ENCODE measurements at places on chromosomes 2 and 18.

DNA sequence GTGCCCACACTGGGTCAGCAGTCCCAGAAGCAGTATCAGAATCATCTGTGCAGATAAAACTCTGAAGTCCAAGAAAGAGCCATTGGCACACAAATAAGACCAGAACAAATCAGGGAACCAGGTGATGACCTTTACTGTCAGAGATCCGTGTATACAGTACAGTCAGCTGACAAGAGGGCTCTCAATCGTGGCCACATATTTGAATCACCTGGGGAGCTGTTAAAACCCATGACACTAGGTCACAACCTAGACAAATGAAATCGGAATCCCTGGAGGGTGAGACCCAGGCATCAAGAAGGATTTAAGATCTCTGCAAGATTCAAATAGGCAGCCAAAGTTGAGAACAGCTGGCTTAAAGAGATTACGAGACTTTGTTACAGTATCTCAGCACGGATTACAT is 807.1 kb downstream of the RNF144A start:
- no peak for DNase-seq

DNA sequence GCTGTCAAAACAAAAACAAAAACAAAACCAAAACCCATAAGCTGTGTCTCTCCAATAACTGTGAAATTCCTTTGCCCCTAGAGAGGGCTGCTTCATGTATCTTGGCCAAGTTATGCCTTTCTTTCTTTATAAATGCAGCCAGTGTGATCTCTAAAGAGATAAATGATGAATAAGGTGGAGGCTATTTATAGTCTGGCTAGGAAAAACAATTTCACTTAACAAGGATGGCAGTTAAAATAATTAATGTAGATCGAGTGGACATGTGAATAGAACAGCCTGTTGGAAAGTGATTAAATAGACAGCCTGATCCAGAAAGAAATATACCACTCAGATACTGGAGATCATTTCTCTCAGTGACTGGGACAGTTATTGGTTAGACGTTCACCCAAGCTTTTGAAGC is 1666.9 kb upstream of the CELF4 start:
- no peak for DNase-seq

DNA sequence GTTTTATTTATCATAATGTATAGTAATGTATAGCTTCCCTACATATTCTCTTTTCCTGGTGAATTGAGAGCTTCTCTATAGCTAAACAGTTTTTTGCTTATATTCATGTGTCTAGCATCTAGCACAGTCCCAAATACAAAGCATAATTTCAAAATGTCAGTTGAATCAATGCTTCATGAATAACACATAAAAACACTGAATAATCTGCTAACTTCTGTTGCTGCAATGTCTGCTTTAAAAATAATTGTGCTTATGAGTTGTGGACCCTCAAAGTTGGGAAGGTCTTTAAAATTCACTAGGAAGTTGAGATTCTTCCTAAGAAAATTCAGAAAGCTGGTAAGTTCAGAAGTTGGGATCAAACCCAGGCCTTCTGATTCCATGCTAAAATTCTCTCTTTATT is 600.9 kb upstream of the FAM98A start:
- DNase-seq, result no peak

DNA sequence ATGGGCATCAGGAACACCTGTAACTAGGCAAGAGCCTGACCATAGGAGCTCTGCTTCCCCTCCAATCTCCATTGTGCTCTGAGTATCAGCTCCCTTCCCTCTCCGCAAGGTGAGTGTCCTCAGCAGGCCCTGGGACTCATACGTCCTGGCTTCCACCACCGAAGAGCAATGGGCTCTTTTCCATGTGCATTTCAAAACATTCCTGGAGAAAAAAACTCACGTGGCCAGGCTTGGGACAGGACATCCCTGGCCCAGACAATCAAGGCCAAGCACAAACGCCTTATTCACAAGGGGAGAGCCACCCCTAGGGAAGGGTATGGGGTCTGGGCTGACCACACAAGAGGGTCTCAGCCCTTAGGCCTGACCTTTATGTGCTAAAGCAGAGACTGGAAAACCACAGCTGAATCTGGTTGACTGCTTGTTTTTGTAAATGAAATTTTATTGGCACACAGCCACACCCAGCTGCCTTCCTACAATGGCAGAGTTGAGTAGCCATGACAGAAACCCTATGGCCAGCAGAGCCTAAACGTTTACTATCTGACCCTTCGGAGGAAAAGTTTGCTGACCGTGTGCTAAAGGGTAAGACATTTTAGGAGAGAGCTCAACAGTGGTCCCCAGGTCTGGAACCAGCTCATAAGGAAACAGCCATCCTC is 175.7 kb upstream of the ARL4C start:
- DNase-seq, result no peak

DNA sequence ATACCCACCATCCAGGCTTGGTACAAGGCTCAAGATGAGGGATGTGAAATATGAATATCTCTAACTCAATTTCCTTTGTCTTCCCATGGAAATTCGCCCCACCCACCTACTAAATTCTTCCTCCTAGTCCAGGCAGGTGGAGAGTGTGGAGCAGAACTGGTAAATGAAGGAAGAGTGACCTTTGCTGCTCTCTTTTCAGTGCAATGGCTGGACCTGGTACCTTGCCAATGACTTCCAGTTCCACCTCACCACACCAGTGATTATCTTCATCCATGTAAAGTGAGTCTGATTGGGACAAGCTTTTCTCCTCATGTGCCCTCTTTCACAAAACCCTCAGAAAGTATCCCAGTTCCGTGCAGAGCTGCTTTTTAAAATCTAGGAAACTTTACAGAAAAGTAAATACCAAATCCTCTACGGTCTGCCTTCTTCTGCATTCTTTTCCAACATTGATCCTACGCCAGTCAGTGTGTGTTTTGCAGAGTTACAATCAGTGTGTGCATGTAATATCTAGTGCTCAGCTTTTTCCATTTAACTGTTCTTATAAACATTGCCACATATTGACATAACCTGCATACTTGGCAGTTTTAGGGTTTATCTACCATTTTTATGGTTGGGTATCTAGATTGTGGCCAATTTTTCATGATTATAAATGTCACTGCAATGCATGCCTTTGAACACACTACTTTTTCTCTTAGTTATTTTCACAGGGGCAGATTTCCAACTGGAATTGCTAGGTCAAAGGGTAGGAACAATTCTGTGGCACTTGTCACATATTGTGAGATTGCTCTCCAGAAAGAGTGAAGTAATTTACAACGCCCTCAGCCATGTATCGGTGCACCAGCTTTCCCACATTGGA is 86.5 kb upstream of the SEC11C start:
- no peak for DNase-seq

GRCh38 chr2:28452534-28453081 is 43.3 kb upstream of the PLB1 start:
- peak; percentile 68 for DNase-seq

DNA sequence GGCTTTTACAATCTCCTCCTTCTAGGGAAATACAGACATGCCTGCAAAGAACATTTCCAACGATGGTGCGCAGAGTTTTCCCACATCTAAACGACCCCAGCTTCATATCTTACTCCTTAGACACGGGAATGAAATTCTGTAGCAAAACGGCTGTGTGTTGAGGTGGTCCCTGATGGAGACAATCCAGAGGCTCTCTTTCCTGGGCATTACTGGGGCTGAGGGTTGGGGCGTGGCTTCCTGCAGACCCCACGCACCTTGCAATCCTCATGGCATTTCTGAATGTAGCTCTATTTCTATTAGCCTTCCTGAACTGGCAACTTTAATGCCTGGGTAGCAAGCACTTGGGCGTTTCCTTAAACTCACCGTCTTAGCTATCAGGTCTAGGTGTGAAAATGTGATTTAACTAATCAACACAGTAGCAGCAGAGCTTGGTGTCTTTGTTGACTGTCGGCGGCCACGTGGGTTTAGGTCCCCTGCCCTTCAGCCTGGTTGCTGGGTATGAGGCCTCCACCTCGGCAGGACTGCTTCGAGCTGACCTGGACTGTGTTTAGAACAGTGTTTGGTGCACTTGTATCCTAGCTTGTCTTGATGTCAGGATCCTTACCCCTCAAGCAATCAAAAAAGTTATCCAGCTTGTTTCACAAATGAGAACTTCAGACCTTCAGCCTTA is 242.8 kb downstream of the GBX2 start:
- no peak for DNase-seq

- DNase-seq, result no peak
Observed at GRCh38 chr2:180334514-180334913, 327.4 kb upstream of the CWC22 start.

- DNase-seq, result no peak
Observed at GRCh38 chr2:39587641-39588040, 78.1 kb upstream of the TMEM178A start.

DNA sequence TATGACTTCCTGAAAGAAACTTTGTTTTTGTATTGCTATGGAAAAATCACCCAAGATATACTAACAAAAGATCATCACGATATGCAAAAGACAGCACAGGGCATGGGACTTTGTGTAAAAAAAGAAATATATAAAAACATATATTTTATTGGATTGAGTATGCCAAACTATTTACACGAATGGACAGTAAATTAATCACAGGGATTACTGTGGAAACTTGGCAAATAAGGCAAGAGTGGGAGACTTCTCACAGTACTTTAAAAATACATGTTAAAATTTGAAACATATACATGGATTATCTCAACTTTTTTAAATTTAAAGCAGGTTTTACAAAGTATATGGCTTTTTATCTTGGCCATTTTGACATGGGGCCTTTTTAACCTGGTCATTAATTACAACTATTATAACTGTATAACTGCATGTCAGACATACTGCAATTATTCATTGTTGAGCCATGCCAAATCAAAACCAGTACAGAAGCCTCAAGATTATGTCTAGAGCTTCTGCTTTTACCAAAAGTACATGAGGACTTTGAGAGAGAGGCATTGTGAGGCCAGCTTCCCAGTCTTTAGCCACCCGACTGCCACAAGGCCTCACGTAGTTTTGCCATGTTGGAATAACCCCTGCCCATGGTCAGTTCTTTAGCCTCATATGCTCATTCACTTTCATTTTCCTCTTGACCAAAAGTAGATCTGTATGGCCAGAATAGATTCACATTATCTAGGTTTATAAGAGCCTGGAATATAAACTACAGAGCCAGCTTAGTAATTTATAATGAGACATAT is 419.8 kb downstream of the SETBP1 start:
- DNase-seq, result no peak

DNA sequence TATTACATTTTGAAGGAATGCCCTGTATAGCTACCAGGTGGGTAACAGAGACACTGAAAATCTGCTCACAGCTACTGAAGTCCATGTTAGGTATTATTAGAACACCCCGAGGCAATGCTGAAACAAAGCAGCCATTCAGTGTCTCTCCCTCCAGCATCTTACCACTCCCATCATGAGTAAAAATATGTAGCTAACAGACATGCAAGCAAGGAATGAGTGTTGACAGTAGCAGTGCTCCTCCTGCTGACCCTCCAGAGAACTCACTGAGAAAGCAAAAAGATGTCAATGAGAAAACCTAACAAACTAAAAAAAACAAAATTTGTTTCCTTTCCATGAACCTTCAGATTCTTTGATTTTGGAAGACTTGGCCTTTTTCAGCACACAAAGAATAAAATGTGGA is 393.9 kb downstream of the LRRTM1 start:
- no peak for DNase-seq

DNA sequence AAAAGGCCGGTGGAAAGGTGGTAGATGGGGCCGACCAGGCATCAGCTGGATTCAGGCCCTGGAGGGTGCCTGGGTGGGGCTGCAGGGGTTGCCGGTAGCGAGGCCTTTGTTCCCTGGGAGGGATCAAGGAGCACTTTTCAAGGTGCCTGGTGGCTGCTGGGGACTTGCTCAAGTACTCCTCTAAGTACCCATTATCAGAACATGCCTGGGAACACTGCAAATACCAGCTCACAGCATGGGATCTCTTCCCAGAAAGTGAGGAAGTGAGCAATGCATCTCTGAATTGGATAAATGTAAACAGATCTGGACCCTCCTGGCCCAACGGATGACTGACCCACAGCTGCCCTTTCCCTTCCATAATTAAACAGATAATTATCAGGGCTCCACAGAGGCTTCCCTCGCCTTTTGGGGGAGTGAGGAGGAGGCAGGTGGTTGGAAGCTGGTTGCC is 210.5 kb downstream of the SH3RF3 start:
- no peak for DNase-seq

GRCh38 chr2:36798724-36799123 is 102.2 kb downstream of the VIT start:
- no peak for DNase-seq

- DNase-seq, result no peak
Observed at GRCh38 chr2:53941749-53942148, 29.0 kb downstream of the PSME4 start.

- peak; percentile 39 for DNase-seq
Observed at GRCh38 chr2:88059979-88060906, 4.7 kb upstream of the KRCC1 start.

DNA sequence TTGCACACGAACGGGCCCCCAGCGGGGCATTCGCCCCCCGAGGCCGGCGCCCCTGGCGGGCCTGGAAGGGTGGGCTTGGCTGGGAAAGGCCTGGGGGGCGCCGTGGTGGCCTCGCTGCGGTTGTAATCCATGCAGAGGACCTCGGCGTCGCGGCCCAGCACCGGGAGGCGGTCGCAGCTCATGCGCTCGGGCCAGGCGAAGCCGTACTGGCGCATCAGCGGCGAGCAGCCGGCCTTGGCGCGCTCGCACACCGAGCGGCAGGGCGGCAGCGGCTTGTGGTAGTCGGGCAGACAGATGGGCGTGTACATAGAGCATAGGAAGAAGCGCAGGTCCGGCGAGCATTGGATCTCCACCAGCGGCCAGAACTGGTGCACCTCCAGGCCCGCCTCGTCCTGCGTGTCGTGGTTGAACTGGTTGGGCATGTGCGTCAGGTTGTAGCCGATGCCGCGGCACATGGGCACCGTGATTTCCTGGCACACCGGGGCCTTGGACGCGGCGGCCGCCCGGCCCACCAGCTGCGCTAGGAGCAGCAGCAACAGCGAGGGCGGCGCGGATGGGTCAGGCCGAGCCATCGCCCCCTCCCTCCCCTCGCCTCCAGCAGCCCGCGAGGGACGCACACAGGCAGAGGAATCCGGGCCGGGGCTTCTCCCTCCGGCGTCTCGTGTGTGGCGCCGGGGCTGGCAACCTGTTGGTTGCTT is 1.4 kb downstream of the FZD5 start:
- DNase-seq, result no peak

DNA sequence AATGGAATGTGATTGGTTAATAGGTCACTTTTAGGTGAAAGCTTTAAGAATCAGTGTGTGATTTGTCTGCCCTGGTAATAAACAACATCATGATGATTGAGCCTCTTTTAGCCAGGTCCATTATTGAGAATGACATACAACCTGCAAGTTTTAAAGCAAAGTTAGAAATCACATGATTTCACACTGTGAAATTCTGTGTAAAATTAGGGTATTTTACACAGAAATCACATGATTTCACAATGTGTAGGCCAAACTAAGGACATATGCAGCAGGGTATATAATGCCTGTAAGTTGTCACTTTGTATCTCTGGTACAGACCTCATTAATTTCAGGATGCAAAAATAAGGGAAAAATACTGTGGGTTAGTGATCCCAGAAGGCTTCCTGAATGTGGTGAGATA is 16.7 kb downstream of the PSMD14 start:
- DNase-seq, result no peak
